ENCODE measurements at places on chromosomes 16 and 17.
A peak's percentile ranks its signal among the peaks of the same experiment; 100 is the strongest.

GRCh38 chr16:27428026-27428785 is 26.2 kb downstream of the IL21R start:
- no peak for DNase-seq

GRCh38 chr17:33040461-33040860 is 48.8 kb downstream of the SPACA3 start:
- DNase-seq, result no peak

- DNase-seq, result no peak
These were observed 41.0 kb downstream of the STAT5A start for GRCh38 chr17:42329025-42329976.

- peak; percentile 61 for DNase-seq
These were observed 128.5 kb downstream of the PARN start for GRCh38 chr16:14501331-14502255.

- no peak for DNase-seq
These were observed 19.8 kb downstream of the PRPSAP1 start for GRCh38 chr17:76333673-76334505.

DNA sequence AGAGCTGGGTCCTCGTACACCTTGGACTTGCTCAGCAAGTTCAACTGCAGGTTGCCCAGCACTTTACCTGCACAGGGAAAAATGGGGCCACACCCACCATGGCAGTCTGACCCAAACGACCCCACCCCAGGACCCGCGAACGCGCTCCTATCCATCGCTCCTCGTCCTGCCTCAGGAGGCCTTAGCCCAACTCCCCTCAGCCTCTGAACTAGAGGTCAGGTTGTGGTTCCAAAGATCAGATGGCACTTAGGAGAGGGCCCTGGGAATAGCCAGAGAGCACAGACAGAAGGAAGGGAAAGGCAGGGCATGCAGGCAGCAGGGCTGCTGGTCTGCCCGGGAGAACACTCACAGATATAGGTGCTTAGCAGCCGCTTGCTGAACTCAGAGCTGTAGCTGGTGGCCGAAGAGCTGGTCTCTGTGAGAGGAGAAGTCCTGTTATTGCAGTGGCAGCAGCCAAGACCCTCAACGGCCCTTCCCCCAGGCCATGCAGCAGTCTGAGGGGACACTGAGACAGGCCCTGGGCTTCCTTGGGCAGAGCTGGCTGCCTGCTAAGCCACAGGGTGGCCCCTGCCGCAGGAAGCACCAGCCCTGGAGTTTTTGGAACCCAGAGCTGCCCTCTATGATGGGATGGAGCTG is 6.9 kb downstream of the ZACN start:
- no peak for DNase-seq

- DNase-seq, result no peak
These were observed 2.6 kb upstream of the TMEM219 start for GRCh38 chr16:29959293-29959692.

DNA sequence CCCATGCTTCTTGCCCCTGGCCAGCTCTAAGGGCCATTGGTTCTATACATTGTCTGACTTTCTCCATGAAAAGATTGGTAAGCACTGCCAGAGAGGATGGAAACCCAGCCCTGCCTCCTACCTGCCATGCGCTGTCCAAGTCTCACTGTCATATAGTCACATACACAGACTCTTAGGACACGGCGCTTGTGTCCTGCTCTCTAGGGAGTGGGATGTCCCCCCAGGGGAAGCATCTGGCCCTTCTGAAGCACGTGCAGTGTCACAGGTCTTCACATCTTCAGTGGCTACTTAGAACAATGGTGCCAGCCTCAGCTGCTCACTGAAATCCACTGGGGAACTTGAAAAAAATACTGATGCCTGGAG is 38.7 kb downstream of the MYO18A start:
- DNase-seq, result no peak

DNA sequence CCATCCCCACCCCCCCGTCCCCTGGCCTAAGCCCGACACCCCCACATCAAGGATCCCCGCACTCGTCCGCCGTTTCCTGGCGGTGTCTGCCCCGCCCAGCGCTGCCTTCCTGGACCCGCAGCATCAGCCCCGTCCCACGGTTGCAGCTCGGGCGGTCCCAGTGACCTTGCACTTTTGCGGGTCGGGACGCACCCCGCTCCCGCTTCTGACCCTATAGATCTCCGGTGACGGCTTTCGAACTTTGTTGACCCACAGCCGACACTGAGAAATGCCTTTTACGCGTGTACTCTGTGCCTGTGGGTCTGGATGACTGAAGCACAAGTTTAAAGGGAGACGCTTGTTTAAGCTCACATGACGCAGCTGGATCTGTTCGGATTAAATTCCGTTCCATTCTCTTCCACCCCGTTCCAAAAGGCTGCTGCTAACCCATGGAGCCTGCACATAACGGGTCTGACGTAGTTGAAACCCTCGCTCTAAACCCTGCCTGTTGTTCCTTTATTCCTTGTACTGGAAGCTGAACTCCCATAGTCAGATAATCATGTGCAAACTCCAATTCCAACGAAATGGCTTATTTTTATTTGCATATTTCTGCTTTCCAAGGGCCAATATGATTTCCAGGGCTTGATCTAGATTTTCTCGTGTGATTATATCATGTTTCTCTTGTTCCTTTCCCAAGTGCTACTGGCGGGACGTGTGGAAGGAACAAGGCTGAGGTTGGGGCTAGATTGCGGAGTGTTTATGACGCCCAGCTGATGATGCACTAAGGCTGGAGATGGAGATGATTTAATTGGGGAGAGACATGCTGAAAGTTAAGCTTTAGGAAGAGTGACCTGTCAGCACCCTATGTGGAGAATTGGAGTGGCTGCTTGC is 834 bp downstream of the FLYWCH1 start:
- no peak for DNase-seq

DNA sequence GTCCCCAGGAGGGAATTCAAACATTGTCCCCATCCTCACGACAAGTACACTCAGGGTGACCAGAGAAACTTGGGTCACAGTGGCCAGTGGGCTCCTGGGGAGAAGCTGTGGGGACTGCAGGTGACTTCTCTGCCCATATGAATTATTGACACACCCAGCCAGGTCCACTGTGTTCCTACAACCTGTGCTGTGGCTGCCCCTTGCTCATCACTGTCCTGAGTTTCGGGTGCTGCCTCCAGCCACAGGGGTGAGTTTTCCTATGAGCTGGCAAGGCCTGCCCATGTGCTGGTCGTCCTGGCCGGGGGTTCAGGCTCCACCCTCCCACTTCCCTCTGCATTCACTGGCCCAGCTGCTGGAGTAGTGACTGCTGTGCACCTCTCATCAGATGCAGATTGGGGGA is 59.0 kb upstream of the RBFOX3 start:
- DNase-seq, result no peak

DNA sequence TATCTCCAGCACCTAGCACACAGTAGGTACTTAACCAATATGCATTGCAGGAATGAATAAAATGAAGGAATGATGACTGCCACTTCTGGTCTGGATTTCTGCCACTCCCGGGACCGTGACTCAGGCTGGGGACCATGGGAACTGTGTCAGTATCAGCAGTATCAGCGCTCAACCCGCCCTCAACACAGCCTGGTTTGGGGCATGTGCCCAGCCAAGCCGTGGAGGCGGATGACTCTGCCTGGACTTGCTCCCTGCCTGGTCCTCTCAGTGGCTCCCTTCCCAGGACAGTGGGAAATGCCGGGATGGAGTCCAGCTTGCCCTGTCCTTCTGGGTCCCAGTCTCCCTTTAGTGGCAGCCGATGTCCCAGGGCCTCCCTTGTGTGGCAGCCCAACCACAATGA is 55.1 kb downstream of the SRCIN1 start:
- peak; percentile 46 for DNase-seq

DNA sequence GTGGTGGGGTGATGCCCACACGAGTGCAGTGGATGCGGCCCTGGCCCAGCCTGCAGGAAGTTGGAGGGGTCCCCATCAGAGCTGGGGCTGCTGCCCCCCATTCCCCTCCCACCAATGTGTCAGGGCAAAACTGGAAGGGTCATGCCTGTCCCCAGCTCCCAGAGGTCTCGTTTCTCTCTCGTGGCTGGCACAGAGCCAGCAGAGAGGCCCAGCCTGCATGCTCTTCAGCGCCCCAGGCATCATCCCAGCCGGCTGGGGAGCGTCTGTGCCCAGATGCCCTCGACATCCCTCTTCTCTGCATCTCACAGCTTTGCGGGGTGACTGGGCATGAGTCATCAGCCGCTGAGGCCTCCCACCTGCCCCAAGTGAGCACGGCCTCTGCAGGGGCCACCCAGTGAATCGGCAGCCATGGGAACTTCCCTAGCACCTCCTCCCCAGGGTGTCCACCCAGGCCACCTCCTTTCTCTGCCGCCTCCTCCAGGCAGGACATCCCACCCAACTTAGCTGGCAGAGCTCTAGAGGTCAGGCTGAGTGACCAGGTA is 9.8 kb upstream of the CSNK1D start:
- no peak for DNase-seq

GRCh38 chr17:68519911-68520310 is 7.7 kb downstream of the PRKAR1A start:
- no peak for DNase-seq

DNA sequence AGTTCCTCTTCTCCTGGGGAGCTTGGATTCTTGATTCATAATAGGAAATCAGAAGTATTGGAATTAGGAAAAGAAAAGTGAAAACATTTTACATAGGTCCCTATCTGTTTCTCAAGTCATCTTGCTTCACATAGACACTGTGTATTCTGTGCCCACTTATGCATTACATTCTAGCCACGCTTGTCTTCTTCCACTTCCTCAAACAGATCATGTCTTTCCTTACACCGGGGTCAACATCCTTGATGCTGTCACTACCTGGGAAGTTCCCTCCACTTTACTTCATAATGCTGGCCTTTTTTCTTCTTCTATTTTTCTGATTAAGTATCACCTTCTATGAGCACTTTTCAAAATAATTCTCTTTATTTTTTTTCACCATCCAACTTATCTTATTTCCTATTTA is 606.4 kb upstream of the CDH8 start:
- DNase-seq, result no peak

DNA sequence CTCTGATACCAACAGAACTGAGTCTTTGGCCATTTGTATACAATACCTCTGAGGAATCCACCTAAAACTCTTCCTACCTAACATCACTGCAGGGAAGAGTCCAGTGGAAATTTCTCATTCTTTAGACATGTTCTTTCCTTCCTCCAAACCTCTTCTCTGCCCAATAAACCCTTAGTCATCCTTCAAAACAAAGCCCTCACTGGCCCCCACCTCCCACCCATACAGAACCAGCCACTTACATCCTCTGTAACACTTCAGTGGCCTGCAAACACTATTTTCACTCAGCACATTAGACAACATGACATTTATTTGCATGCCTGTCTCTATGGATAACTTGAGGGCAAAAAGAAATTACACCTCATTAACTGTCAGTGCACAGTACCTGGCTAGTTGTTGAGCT is 200.3 kb upstream of the NOG start:
- no peak for DNase-seq

DNA sequence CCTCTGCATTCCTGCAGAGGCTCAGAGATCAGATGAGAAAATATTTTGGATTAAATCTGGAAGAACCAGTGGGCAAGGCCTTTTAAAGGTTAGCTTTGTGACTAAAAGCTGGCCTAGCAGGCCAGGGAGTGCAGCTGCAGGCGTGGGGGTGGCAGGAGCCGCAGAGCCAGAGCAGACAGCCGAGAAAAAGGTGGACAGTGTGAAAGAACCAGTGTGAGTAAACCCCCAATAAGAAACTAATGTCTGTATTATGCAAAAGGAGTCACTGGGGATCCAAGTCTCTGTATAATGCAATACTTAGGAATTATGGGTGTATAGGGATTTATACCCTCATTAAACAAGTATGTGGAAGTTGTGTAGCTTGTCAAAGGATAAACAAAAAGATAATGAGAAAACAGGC is 21.4 kb upstream of the SPACA3 start:
- DNase-seq, result no peak

GRCh38 chr16:9821331-9821730 is 360.9 kb downstream of the GRIN2A start:
- no peak for DNase-seq

DNA sequence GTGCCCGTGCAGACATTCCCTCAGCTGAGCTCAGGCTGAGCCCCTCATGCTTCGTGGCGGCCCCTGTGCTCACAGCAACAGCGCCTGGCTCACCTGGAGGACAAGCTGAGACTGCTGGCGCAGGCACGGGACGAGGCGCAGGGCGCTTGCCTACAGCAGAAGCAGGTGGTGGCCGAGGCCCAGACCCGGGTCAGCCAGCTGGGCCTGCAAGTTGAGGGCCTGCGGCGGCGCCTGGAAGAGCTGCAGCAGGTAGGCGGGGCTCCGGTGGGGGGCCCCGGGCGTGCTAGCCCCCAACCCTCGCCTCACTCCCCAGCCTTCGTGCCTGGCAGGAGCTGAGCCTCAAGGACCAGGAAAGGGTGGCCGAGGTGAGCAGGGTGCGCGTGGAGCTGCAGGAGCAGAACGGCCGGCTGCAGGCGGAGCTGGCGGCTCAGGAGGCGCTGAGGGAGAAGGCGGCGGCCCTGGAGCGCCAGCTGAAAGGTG is 1.4 kb upstream of the RAC3 start:
- DNase-seq, result no peak

DNA sequence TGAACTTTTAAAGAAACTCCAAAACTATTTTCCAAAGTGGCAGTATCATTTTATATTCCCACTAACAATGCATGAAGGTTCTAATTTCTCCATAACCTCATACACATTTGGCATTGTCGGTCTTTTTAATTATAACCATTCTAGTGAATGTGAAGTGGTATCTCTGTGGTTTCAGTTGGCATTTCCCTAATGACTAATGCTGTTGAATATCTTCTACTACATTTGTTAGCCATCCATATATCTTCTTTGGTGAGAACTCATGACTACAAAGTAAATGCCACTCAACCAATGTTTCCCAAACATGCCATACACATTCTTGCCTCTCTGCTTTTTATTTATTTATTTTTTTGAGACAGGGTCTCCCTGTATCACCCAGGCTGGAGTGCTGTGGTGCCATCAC is 31.7 kb upstream of the TAOK1 start:
- DNase-seq, result no peak

DNA sequence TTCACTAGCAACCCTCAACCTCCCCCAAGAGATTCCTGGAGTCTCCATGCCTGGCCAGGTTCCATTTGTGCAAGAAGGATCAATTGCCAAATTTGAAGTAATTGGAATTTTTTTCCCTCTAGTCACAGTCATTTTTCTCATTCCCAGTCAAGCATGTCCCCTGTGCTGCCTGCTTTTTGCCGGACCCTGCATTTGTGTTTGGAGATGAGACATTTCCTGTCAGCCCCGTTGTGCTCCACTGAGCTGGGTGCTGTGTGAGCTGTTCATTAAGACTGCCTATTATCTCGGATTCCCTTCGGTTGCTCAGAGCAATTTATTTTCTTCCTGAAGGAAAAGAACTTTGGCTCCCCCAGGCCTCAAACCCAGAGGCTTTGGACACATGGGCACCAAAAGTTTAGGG is 201.0 kb upstream of the NLRP1 start:
- DNase-seq, result no peak

DNA sequence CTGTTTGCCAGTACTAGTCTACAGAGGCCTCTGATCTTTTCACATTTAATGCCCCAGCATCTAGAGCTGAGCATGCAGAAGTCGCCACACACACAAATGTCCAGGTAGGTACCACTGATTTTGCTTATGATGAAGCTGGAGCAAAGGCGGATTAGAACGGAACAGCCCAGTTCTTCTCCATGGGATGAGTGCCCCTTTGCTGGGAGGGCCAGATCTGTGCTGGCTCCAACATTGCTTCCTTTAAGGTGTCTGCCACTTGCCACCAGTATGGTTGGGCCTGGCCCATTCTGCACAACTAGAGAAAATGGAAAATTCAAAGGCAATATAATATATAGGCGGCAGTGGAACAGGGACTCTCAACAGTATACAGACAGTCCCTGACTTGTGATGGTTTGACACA is 2.2 kb upstream of the MNT start:
- no peak for DNase-seq
